Activated gamma-delta T cell treated with anti-CD3 and anti-CD28 coated beads, Interleukin-2, amount 50 U/mL, for 16 hours (primary cell): ENCODE measurements at places on chromosomes 6 and 20.

GRCh38 chr20:59006864-59007664, at the start of gene CTSZ:
Gene CTSZ, minus strand, starts transcription at chr20:59007254. Its CDS starts 126 bp downstream, at chr20:59007128.
- DNase-seq = no peak

DNA sequence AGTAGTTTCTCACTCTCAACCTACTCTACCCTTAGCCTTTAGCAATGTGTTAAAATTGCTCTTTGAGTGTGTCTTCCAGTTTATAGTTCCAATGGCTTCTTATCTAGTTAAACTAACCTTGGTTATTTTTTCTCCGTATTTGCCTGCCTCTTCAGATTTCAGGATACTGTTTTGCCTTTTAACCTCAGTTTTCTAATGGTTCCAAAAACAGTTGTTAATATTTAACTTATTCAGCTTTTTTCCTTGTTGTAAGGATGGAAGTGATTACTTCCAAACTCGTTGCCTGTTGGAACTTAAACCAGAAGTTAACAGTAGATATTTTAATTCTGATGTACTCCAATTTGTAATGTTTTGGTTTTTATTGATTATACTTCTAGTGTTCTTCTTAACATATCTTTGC, 1574.9 kb downstream of the HACE1 start:
- DNase-seq = no peak

GRCh38 chr6:149964308-149965193, 808 bp downstream of the ULBP1 start:
- DNase-seq = no peak

DNA sequence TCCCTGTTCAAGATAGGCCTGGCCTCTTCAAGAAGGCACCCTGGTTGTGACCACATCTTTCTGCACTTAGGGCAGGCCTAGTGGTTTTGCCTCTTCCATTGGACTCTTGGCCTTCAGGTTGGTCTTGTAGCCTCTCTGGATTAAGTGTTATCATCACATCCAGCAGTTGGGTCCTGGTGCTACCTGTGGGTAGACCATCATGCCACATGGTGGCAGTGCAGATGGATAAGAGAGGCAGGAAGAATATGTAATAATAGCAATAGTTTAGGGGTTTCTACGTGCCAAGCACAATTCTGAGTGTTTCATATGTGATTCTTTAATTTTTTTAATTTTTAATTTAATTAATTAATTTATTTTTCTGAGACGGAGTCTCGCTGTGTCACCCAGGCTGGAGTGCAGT, 28.5 kb upstream of the SNRPB2 start:
- DNase-seq = no peak

DNA sequence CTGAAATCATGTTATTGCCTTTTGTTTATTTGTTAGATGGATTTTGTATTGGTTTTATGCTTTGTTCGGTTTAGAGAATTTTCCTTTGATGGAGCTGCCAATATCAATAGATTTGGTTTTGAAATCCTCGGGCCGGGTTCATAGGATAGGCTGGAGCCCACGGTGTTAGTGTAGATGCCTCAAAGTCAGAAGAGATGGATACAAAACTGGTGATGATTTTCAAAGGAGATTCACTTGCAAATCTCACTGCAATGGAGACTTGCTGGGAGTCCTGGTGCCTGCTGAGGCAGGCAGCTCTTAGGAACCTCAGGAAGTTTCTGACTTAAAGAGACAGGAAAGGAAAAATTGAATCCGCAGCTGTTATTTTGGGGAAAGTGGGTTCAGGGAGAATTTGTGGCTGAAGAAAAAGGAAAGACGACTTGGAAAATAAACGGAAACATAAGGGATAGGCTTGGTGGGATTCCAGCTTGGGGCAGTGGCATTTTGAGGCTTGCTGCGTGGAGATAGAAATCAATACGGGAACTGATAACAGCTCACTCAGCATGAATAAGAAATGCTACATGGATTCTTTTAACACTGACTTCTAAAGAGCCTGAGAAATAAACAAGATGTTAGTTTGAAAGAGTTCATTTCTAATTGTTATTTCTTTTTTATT, 241.6 kb downstream of the PHACTR1 start:
- DNase-seq = no peak

GRCh38 chr6:141309295-141309694, 823.4 kb upstream of the GJE1 start:
- no peak for DNase-seq

DNA sequence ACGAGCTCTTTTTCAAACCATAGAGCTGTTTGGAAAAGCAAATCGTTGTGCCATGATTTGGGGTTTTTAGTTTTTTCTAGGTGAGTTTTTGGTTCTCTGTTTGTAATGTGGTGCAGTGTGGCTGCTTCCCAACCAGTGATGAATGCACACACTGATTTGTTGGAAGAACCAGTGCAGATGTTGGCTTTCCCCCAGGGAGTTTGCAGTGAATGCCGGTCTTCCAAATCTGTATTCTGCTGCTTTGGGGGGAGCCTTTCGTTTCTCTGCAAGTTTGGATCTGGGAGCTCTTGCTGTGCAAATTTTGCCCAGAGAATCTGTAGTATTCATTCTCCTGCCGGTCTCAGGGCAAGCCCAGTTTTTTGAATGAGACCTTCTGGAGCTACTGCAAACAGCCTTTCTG, 14.5 kb downstream of the HECA start:
- no peak for DNase-seq

DNA sequence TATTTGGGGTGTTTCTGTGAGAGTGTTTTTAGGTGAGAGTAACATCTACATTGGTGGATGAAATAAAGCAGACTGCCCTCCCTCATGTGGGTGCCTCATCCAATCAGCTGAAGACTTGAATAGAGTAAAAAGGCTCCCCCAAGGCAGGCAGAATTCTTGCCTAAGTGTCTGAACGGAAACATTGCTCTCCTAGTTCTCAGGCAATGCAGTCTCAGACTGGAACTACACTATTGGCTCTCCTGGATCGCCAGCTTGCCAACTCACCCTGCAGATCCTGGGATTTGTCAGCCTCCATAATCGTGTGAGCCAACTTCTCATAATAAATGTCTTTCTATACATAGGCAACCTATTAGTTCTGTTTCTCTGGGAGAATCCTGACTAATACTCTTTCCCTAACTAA, 5.5 kb upstream of the TMEM170B start:
- no peak for DNase-seq

- no peak for DNase-seq
Observed at GRCh38 chr6:153588330-153588729, 450.7 kb upstream of the OPRM1 start.

DNA sequence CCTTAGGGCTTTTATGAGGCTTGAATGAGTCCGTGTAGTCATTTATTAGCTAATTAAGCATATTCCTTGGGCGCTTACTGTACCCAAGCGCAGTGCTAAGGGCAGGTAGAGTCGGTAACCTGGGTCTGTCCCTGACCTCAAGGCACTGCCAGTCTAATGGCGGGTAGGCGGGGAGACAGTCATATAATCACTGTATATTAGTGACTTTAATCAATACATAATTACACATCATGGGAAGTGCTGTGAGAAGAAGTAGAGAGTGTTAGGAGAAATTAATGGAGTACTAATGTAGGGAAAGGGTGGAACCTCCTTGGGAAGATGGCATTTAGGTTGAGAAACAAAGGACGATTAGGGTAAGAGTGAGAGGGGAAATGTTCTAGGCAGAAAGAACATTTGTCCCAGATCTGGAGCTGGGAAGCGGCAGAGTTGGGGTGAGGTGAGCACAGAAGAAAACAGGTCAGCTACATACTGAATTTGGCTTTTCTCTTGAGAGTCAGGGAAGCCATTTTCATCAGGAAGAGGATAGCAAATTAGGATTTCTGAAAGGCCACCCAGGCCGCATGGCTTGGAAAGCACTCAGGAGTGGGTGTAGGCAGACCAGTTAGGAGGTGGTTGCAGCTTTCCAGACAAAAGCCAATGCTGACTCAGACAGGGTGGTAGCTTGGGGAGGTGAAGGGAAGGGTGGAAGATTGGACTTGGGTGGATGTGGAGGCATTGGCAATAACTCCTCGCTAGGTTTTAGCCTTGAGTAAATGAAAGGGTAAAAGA, 954 bp upstream of the BLCAP start:
- DNase-seq = no peak

DNA sequence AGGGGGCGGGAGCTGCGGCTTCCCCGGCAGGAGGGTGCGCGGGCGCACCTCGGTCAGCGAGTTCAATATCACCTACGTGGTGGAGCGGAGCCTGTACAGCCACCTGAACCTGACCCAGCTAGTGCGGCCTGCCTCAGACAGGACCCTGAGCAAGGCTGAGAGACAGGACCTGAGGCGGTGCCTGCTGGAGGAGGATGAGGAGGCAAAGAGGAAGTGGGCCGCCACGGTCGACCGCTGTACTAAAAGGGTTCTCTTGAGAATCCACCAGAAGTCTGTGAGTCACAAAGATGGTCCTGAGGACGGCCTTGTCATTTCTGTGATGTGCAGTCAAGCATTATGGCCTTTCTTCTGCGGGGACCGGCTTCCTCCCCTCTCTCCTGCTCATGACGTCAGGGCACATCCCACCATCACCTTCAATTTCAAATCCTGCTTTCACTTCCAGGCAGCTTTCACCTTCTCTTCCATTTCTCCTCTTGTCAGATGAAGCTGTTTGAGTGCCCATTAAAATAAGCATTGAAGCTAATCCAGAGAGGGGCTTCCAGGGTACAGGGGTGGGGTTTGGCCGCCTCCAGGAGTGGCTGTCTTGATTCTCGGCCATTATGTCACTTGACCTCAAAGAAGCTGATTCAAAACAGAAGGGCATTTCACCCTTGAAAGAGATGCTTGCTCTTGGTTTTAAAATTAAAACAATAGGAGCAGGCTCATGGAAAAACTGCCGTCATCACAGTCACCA, 177.6 kb downstream of the SASH1 start:
- no peak for DNase-seq

DNA sequence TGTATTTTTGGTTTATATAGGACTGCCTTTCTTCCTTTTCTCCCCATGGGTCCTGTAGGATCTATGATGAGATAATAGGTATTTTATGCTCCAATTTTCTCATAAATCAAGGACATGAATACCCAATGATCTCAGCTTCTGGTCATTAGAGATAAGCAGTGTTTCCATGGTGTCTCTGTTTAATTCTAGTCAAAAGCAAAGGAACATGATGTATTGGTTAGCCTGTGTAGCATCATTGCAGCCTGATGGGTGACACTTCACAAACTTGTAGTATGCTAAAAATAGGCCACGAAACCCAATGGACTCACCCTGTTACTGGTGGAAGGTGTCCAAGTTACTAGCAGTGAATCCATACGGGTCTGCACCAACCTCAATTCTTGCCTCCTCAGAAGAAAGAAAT, 116.2 kb upstream of the SNX9 start:
- no peak for DNase-seq

GRCh38 chr6:89026151-89026550, 54.4 kb upstream of the PNRC1 start:
- DNase-seq = no peak

- no peak for DNase-seq
Observed at GRCh38 chr6:36757206-36757605, 59.6 kb downstream of the RAB44 start.

- DNase-seq = no peak
Observed at GRCh38 chr6:77829736-77830135, 176.9 kb downstream of the MEI4 start.
